ENCODE measurements at places on chromosomes 6 and 20.
A peak's percentile ranks its signal among the peaks of the same experiment; 100 is the strongest.

DNA sequence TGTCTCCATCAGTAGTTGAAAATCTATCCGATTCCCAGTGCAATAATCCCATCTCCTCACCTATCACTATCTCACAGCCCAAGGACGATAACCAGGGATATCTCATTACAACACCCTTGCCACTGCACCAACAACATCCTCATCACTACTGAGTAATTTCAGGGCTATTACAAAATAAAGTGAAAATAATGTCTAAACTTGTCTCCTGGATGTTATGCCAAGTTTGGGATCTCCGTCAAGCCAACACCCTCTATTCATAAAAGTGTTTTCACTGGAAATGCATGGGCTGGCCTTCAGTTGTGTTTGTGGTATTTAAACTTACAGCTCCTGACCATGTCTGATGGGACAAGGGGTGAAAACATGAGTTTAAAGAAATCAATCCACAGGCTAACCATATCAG, 42.0 kb upstream of the STMND1 start:
- no peak for DNase-seq

- DNase-seq: no peak
Observed at GRCh38 chr6:131460614-131461000, 112.4 kb upstream of the ARG1 start.

- no peak for DNase-seq
Observed at GRCh38 chr6:2947445-2947844, 23.9 kb downstream of the SERPINB6 start.

GRCh38 chr20:62157387-62158087, 14.0 kb downstream of the SS18L1 start:
- no peak for DNase-seq

DNA sequence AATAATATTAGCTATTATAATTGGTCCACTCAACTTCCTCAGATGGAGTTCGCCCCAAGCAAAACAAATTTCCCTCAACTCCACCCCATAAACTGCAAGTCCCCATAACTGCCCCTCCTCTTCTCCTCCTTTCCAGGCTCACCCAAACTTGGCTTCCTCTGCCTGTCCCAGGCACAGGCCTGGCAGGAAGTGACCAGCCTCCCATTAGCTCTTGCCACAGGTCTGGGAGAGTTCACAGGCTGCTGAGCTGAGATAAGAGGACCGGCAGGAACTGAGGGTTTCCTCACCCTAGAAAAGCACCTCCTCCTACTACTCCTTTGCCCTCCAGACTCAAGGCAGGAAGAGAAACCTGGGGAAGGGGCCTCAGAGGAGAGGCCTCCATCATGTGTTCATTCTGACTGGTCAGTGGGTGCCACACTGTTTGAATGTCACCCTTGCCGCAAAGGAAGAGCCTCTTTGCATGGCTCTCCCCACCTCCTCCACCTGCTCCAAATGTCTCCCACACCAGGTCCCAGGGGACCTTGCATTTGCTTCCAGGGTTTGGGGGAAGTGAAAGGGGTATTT, 24.5 kb upstream of the SMIM29 start:
- DNase-seq: no peak

- no peak for DNase-seq
Observed at GRCh38 chr20:22775256-22775655, 190.9 kb upstream of the FOXA2 start.

- peak; percentile 96 for DNase-seq
Observed at GRCh38 chr6:111973118-111973761, 80.7 kb upstream of the CCN6 start.

DNA sequence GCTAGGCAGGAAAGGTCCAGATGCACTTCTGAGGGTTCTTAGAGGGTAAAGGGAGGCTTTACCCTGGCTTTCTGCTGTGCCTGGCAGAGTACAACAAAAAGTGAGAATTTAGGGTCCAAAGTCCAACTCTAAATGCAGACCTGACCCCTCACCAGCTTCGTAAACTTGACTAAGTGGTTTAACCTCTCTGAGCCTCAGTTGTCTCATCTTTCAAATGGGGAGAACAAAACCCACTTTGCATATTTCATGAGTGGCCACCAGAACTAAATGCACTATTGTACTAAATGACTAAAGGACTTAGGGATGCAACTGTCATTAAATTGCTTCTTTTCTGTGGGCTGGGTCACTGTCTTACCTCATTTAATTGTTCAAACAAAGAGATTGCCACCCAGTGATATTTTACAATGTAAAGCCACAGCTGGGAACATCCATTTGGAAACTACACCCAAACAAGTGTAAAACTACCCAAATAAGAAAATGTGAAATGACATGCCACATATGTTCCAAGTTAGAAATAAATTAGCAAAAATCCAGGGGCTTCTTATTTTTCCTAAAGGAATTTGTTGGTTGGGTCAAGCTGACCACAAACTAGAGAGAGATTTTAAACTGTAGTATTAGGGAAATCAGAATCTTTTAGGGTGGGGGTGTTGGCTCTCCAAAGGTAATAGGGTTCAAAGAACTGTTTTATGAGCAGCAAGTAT, 48.3 kb upstream of the RIN2 start:
- DNase-seq: no peak

DNA sequence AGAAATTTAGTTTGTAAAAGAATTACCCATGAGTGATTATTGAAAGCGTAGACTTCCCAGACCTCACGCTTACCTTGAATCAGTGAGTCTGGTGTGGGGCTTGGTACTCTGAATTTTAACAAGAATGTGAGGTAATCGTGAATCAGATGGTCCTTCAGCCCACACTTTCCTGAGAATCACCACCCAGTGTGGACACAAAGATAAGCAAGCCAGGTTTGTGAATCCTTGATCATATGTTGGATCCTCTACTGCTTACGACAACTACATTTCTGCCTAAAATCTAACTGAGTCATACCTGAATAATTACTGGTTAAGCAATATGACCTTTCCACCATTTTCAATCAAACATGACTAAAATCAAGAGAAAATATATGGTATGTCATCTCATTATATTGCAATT, 589.3 kb downstream of the TFAP2A start:
- no peak for DNase-seq

GRCh38 chr6:122258839-122259238, 140.6 kb upstream of the HSF2 start:
- no peak for DNase-seq

GRCh38 chr6:104816125-104816524, 43.6 kb downstream of the HACE1 start:
- DNase-seq: no peak
